ENCODE measurements at places on chromosomes 7 and 10. TPM values are rescaled to one million over a fixed set of nuclear protein-coding genes. Genes with fewer than 3 reads are reported as not detected.

The PDSS1 gene
- total RNA-seq = 23.5 TPM

The PNLIPRP1 gene
- total RNA-seq = 1.6 TPM

The CLCN1 gene
- 0.47 TPM for total RNA-seq

The NANOS1 gene
- total RNA-seq = 1.5 TPM

The NODAL gene
- 0.30 TPM for total RNA-seq

The ZPBP gene
- total RNA-seq = not detected

The ADCYAP1R1 gene
- 0.12 TPM for total RNA-seq

The IL2RA gene
- total RNA-seq = 0.59 TPM

The FOXI2 gene
- not detected for total RNA-seq

The PDE1C gene
- 0.17 TPM for total RNA-seq

The CTAGE4 gene
- 6.0 TPM for total RNA-seq

The LFNG gene
- total RNA-seq = 14.3 TPM

The TRPV5 gene
- not detected for total RNA-seq

The SORBS1 gene
- total RNA-seq = 3.4 TPM

The C10orf90 gene
- total RNA-seq = not detected

The CPN1 gene
- total RNA-seq = 0.12 TPM

The CALML3 gene
- total RNA-seq = not detected

The SPDYE16 gene
- not detected for total RNA-seq

The UNC5B gene
- total RNA-seq = 22.0 TPM

The TLX1 gene
- not detected for total RNA-seq

The GPR37 gene
- 2.2 TPM for total RNA-seq

The ENKUR gene
- 0.32 TPM for total RNA-seq

The NPC1L1 gene
- total RNA-seq = 0.15 TPM

The CHN2 gene
- total RNA-seq = 2.1 TPM

The AZGP1 gene
- total RNA-seq = 1.1 TPM

The TFR2 gene
- 11.8 TPM for total RNA-seq

The LBX1 gene
- total RNA-seq = not detected

The OR6V1 gene
- total RNA-seq = not detected

The PDE6C gene
- not detected for total RNA-seq

The CROT gene
- total RNA-seq = 0.07 TPM

The NUTM2E gene
- total RNA-seq = 0.15 TPM

The HOXA1 gene
- total RNA-seq = 2.8 TPM

The SPDYE2 gene
- not detected for total RNA-seq

The ZP3 gene
- 23.4 TPM for total RNA-seq

The C10orf105 gene
- total RNA-seq = not detected

The GATAD1 gene
- 23.9 TPM for total RNA-seq

The CTTNBP2 gene
- total RNA-seq = 5.4 TPM

The RBP4 gene
- total RNA-seq = 2.4 TPM

The EEPD1 gene
- 4.2 TPM for total RNA-seq

The COMMD3 gene
- 43.0 TPM for total RNA-seq

All from HCT116 (cell line).